ENCODE measurements at places on chromosomes 2 and 18.
A peak's percentile ranks its signal among the peaks of the same experiment; 100 is the strongest.

- no peak for DNase-seq
Observed at GRCh38 chr2:199092419-199092818, 365.3 kb downstream of the SATB2 start.

- peak; percentile 85 for DNase-seq
Observed at GRCh38 chr2:176747506-176747905, 465.1 kb upstream of the HNRNPA3 start.

DNA sequence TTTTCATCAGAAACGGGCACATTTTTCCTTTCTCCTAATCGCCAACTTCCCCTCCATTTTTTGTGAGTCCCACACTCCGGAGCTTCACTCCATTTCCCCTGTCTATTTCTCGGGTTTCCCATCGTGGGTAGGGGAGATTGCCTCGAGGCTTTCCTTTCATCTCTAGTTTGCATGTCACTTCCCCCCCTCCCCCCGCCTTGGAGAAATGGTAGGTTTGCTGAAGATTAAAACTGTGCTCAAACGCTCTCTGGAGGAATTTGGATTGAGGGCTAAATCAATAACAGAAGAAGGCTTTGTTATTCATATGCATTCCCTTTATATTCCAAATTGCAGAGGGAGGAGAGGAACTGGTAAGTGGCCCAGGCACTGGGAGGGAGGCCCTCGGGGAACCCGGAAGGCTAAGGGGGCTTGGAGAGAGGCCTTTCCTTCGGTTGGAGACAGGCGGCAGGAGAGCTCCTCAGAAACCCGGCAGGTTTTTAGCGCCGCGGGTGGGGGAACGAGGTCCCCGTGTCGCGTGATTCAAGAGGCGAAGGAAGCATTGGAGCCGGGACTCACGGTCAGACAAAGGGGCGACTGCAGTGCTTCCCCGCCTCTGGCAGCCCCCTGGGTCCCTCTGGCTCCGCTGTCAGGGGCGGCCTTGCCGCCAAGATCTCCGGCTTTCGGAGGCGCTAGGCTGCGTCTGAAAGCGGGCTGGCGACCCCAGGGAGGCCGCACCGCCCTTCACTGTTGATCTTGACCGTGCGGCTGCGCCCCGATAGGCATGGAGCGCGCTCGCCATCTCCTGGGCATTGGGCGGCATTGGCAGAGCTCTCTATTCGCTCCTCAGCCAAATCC is 2.4 kb upstream of the HOXD12 start:
- DNase-seq, result no peak

DNA sequence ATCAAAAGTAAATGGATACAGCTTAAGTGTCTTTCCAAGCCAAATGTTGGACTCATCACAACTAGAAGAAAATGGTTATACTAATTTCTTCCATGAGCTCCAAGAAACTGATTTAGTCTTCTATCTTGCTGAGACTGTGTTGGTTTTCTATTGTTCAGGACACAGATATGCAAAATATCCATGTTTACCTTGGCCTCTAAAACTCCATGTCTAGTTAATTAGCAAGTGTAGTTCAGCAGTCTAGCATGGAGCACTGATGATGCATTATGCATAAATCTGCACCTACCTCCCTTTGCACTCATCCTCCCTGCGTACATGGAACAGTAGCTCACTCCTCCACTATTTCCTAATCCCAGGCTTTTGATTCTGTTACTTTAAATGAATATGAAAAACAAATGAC is 731.4 kb upstream of the CHAC2 start:
- DNase-seq, result no peak

DNA sequence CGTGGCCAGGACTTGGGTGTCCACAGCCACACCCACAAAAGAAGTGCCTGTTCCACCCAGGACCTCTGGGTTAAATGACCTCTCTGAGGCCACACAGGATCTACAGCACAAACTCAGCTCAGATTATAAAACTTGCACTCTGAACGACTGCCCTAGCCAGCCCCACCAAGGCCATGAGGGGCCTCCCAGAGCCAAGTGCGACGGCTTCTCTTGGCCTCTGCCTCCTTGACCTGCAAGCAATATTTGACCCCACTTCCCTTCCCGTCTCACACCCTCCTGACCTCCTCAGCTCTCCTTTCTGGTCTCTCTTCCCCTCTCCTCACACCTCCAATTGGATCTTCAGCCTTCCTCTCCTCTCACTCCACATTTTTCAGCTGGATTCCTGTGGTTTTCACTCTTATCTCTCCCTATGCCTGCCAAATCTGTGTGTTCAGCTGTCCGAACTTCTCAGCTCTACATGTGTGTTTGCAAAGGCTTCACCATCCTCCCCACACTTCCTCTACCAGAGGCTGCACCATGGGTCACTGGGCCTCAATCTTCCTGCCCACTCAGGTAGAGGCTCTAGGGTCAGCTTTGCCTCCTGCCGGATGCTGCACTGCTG is 25.3 kb upstream of the STEAP3 start:
- no peak for DNase-seq

DNA sequence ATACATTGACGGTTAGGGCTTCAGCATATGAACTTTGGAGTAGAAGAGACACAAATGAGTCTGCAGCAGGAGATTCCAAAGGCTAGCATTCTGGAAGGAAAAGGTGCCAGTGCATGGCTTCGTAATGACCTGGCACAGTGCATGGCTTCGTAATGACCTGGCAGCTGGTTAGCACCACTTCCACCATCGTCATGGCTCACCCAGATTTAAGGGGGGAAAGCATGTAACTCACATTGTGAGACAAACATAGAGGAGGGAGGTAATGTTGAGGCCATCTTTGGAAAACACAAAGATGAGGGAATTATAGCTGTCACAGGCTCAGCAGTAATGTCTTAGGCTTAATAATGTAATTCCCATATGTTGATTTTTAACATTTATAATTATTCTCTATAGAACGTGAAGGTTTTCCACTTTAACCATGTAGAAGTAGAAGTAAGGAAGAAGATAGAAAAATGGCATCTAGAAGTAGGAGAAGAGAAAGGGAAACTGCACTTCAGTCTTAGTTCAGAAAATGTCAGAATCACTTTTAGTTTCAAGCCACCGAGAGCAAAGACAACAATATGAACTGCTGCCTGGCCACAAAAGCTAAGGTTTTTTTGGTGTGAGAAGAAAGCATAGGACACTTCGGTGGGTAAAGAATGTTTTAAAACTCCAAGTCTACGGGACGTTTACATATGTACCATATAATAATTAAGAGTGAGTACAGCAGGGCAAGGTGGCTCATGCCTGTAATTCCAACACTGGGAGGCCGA is 6.8 kb upstream of the STK25 start:
- no peak for DNase-seq

DNA sequence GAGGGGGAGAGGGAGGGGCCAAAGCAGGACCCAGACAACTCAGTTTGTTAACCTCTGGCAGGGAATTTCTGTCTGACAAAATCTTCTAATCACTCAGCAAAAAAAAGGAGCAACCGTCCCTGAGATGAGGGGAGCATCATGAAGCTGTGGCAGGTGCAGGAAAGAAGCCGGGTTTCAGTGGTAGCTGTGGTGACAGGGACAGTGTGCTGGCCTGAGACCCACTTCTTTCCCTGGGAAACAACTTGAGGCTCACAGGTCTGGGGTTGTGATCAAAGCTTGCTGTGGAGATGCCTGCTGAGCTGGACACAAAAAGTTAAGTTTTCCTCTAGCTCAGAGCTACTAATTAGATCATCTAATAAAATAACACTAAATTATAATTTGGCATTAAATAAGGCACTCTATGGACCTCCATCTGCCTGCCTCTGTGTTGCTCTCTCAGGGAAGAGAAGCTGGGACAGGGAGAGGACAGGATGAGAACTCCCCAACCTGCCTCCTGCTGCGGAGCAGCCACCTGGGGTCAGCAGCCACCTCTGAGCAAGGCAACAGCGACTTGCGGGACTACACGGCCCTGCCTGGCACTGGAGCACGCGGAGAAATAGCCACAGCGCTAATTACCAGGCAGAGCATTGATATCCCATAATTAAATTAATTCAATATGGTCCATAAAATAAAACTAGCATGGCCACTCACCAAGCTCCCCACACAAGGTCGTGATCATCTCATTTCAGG is 104.6 kb upstream of the TEX51 start:
- DNase-seq, result no peak

GRCh38 chr2:184769023-184769422 is 170.7 kb downstream of the ZNF804A start:
- peak; percentile 38 for DNase-seq

DNA sequence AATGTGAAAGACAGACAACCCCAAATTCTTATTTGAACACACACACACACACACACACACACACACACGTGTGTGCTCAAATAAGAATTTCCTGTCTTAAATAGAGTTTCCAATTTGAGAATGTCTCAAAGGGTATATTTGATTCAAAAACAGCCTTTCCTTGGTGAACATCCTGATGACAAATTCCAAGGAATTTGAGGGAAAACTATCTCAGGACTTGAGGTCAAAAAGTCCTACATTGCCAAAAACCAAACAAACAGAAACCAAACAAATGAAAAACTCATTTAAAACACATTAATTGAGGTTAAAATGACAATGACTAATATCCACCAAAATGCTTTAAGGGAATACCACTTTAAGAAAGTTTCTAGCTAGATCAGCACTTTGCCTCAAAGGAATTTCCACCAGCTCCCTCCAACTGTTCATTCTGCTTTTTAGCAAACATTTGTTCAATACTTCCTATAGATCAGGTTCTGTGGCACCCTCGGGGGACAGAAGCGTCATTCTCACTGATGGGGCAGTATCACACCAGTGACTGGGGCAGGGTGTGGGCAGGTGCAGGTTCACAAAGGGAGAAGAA is 232.1 kb upstream of the TRIB2 start:
- DNase-seq, result no peak

- no peak for DNase-seq
Observed at GRCh38 chr18:55997151-55997561, 409.2 kb upstream of the TCF4 start.

DNA sequence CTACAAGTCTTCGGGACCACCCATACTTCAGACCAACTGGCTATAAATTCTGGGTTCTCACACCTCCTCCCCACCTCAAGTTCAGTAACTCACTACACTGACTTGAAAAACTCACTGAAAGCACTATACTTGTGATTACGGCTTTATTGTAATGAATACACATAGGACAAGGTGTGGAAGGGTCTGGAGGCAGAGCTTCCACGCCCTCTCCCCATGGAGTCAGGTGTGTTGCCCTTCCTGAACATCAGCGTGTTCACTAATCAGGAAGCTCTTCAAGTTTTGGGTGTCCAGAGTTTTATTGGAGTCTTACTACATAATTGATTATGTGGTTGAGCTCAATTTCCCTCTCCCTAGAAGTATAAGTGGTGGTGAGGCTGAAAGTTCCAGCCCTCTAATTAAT is 27.5 kb downstream of the NBEAL1 start:
- DNase-seq, result no peak

DNA sequence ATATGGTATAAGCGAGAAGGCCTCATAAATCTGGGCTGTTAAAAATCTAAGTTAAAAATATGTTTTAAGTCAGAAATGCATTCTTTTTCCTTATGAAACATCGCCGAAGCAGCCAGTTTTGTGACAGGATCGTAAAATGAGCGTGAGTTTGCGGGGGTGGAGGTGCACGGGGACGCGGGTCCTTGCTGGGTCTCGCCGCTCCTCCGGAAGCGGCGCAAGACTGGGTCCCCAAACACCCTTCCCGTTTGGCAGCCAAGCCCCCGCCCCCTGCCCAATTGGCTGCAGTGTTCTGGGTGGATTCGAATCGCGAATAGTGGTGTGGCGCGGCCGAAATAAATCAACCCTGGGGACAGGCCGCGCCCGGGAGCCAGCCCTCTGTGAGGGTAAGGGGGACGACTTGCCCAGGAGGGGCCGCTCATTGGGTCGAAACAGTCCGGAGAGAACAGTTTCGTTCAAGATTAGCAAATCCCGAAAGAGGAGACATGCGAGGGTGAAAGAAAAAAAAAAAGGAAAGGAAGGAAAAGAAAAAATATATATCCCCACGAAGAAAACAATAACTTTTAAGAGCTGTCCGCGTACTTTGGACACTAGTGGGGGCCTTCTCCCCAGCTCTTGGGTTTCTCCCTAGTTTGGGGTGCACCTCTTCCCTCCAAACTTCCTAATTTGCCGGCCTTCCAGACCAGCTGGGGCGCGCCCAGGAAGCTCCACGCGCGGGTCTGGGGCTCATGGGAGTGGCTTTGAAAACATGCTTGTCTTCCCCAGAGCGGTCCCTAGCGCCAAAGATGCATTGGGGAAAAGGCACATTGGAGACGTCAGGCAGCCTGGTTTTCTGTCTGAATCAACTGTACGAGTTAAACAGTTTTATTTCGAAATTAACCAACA is 3.1 kb upstream of the GATA6 start:
- peak; percentile 69 for DNase-seq

DNA sequence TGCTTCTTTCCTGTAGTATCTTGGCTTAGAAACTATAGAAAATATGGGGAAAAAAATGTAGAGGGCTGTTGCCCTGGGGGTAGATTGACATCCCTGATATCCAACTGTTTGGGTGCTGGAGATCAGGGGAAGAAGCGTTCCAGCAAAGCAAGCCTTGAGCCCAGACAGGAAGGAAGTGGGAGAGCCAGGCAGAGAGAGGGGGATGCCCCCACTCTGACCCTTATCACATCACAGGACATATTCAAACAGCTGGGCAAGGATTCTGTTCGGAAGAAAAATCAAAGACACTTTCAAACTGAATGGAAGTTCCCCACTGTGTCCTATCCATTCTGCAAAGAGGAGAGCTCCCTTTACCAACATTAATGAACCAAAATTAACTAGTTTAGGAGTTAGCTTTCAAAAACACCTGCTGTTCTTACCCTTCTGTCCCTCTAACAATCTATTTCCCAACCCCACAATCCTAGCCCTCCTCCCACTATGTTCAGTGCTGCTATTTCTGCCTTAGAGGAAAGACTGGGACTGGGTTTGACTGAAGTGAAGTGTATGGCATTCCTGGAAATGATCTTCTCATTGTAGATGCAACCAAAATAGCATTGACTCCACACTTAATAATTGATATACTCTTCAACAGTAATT is 16.9 kb upstream of the KCNG3 start:
- DNase-seq, result no peak

- DNase-seq, result peak; percentile 69
Observed at GRCh38 chr18:77857678-77858655, 608.3 kb downstream of the GALR1 start.

DNA sequence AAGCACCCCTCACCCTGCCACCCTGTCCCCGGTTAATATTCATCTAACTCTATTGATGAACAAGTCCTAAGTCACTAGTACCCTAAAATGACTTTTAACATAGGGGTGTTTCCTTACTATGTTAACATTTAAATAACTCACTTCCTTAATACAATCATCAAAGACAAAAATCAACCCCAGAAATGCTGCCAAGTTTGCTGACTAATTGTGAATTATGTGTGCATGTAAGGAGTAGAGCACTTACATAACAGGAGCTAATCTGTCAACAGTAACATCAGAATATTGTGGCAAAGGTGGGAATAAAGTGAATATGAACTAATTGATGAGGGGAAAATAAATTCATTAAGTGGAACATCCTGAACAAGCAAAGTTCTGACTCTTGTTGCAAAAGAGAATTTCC is 81.4 kb upstream of the ERBB4 start:
- no peak for DNase-seq

DNA sequence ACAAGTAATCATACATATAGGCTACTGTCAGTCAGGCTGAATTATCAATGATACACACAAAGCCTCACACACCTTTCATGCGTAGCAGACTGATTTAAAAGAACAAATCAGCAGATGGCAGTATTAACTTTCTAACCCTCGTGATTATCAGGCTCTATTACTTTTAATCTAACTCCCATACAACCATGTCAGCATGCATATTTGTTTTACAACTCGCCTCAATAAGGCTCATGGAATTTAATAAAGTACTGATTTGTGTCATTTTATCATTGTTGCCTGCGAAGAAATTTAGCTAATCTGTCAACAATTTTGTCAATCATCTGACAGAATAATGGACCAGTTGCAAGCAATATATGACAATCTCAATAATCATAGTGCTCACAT is 82.8 kb downstream of the SLC25A12 start:
- peak; percentile 30 for DNase-seq

Data from muscle of back (tissue), 13 donors.